ENCODE measurements at places on chromosomes 7 and 10.
A peak's percentile ranks its signal among the peaks of the same experiment; 100 is the strongest.

GRCh38 chr7:95545007-95545615 lies 51.2 kb downstream of the PDK4 start:
- no peak for DNase-seq

DNA sequence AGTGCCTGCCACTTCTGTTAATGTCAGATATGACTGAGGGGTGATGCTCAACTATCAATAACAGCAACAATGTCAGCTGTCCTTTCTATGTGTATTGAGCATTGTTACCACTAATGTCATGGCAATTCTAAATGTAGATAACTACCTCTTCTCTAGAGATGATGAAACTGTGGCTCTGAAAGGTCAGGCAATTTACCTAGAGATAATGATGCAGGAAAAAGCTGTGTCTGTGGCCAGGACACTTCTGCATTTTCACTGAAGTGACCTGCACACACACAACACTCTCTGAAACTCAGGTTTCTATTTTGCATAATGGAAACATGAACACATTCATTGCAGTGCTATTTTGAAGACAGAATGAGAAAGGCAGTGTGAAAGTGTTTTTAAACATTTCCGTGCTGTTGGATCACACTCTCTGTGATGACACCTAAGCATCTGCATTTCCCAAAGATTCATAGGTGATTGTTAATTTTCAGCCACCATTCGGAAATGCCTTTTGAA lies 148.2 kb downstream of the KCND2 start:
- peak; percentile 26 for DNase-seq

DNA sequence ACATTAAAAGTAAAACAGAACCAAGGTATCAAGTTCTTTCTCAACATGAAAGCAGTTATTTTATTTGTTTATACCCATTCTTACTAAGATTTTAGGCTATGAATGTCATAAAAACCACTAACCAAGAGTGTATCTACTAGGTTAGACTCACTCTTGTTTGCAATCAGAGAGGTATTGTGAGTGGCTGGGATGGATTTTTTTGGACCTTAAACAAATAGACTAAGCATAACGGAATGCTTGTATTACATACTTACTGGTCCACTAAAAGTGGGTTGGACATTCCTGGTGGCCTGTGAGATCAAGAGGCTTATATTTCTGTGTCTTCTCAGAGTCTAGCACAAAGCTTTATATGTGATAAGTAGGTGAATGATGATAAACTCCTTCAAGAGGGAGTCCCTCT lies 32.6 kb upstream of the CBLL1 start:
- DNase-seq = no peak

GRCh38 chr10:85657476-85658113 lies 709.0 kb downstream of the GRID1 start:
- no peak for DNase-seq

- DNase-seq = no peak
These were observed 837.7 kb downstream of the REEP3 start for GRCh38 chr10:64358907-64359306.

DNA sequence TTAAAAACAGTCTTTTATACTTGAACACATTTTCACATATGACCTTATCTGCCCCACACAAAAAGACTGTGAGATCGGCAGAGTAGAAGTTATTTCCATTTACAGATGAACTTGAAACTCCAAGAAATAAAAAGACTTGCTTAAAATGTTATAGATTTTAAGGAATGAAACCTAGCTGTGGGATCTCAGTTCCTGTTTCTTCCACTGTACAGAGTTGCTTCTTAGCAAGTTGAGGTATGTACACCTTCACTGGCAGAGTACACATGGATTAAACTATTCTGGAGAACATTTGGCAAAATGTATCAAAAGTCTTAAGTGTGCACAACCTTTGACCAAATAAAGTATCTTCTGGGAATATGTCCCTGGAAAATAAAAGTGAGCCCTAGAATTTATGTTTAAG lies 48.3 kb downstream of the A1CF start:
- DNase-seq = no peak

- DNase-seq = no peak
These were observed 475.1 kb downstream of the PARD3 start for GRCh38 chr10:34339816-34340553.

GRCh38 chr7:115005251-115005650 lies 83.4 kb downstream of the MDFIC start:
- no peak for DNase-seq

GRCh38 chr10:47457528-47457820 lies 26.4 kb downstream of the ANXA8 start:
- DNase-seq = no peak

GRCh38 chr10:113718969-113719822 lies 32.3 kb upstream of the PLEKHS1 start:
- no peak for DNase-seq

- no peak for DNase-seq
These were observed 24.9 kb downstream of the C10orf71 start for GRCh38 chr10:49323896-49324270.

DNA sequence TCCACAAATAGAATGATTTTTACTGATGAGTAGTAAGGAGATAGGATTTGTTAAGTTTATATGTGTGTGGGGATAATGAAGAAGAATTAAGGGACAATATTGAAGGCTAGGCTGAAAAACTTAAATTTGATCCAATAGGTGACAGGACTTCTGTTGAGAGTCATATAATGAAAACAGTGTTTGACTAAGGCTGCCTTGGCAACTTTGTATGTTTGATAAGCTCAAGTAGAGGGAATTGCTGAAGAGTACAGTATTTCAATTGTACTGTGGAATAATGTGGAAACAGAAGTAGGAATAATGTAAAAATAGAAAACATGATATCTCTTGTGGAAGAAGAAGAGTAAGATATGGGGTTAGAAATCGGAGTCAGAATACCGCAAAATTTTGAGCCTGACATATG lies 10.5 kb downstream of the R3HCC1L start:
- DNase-seq = no peak

- peak; percentile 33 for DNase-seq
These were observed at the start of gene GLI3 for GRCh38 chr7:42236976-42237810. GLI3 (minus strand) TSS chr7:42237209; CDS start chr7:42223253, 13,956 bp downstream.

DNA sequence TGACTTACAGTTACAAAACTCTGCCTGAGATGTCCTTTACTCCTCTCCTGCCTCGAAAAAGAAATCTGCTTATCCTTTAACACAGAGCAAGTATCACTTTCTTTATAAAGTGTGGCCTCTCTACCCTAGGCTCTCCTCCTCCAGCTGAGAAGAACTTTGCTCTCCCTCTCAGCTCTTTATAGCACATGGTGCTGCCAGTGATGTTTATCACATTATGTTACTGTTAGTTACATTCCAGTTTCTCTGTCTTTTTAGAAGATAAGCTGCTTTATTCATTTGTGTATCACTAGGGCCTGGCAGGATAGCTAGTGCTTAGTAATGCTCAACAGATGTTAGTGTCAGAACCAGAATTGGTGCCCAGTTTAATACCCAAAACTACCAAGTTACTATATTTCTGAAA lies 41.1 kb upstream of the TMEM229A start:
- no peak for DNase-seq

DNA sequence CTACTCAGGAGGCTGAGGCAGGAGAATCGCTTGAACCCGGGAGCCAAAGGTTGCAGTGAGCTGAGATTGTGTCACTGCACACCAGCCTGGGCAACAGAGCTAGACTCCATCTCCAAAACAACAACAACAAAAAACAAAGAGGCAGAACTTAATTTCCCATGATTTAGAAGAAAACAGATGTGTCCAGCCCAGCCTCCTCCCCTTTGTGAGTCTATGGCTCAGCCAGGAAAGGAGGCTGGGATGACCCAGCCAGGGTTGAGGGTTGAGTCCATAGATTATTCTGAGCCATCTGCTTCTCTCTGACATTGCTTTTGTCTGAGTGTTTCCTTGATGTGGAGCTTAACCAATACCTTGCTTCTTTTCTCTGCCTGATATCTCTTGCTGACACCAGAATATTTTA lies 994.1 kb downstream of the TYW1 start:
- DNase-seq = no peak

DNA sequence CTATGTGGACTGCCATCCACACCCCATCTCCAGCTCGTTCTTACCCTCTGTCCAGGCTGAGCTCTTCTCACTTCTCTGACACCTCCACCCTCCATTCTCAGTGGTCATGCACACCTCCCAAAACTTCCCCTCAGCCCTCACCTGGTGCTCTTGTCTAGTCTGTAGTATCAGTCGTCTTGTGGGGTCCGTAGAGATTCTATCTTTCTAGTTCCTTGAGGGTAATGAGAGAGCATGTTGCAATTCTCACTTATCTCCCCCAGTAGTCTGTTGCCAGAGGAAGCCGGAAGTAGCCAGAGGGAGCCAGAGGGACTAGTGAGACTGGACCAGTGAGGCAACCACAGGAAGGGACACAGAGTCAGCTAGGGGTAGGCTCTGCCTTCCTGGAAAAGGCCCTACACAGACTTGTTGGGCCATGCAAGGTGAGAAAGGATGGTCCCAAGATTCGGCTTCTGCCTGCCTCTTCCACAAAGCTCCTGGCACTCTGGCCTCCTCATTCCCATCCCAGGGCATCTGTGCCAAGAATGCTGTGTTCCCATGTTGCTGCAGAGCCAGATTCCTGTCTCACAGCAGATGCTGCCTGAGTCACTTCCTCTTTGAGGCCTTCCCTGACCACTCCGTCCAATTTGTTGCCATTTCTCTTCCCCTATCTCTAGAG lies 50.6 kb upstream of the DUSP5 start:
- DNase-seq = no peak

DNA sequence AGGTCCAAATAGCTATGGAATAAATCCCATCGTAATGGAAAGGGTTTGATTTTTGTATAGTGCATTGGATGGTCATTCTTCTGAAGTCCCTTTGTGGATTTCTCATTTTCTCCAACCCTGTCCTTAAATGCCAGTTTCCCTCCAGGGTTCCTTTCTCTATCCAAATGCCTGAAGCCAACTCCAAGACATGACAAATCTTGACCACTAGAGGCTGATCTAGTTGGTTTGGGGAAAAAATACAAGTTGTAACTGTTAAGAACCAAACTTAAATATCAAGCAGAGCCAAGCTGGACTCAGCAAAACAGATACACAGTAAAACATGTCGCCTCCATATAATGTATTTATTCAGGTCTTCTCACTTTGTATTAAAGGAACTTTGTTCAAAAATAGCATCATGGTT lies 28.7 kb downstream of the FRMD4A start:
- no peak for DNase-seq

DNA sequence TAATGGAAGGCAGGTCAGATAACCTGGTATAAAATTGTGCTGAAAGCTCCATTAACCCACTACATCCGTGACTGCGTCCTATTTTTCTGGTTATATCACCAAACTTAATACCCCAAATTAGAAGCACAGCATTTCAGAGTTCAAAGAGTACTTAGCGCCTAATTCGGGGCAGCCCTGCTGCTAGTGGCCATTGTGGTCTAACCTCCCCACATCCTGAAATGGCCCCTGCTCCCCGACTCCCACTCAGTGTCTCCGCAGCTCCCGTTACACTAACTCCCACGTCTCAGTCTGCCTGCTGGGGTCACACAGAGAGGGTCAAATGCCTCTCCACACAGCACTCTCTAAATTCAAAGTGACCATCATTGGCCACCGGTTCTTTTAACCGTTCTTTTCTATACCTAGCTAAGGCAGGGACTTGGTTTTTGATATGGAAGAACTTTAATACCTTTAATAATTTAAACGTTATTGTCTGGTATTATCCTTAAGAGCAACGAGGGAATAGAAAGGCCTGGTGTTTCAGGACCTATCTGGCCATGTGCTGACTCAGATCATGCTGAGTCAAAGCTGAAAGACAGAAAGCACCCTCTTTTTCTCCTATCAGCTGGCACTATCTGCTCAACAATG lies 117.1 kb downstream of the KMT2E start:
- no peak for DNase-seq

DNA sequence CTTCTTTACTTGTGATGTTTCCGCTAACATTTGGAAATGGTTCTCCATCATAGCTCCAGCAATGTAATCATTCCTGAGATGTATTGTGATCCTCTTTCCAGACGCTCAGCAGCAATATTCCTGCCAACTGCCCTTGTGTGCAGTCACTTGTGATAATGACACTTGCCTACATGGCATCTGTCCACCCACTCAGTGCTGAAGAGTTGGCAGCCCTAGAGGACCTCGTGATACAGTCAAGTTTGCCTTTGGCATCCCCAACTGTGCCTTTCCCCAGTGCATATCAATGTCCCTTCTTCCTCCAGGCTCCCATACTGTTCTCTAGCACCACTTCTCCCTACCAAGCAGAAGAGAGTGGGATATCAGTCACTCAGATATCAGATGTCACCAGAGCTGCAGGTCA lies 64.9 kb downstream of the MYOF start:
- no peak for DNase-seq

DNA sequence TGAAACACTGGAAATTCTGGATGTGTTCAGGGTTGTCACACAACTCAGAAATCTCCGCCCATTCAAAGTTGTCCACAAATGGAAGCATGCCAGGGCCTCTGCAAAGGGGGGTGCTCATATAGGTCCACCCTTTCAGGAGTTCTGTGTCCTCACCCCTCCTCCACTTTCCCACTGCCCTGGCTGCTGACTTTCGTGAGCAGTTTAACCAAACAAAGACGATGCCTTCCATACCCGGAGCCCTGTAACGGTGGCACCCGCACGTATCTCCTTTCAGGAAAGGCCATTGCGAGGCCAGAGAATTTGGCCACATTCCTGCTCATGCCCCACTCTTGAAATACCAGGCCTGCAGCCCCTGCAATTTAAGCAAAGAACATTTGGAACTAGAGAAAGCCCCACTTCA lies 1.4 kb downstream of the CPXM2 start:
- no peak for DNase-seq

DNA sequence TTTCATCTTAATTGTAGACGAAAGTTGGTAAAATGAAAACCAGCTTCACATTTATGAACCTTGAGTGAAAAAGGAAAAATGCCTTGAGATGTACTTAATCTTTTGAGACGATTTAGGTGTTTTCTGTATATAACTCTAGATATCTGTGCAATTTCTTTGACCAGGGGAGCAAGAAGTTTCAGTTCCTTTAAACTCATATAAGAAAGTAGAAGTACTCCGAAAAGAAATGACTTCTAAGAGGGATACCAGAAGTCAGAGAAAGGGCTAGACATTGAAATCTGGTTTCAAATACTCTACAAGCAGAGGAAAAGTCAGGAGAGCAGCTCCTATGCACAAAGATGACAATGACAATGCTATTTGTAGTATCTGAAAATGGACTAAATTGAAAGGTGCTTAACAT lies 303.7 kb downstream of the BAMBI start:
- no peak for DNase-seq

DNA sequence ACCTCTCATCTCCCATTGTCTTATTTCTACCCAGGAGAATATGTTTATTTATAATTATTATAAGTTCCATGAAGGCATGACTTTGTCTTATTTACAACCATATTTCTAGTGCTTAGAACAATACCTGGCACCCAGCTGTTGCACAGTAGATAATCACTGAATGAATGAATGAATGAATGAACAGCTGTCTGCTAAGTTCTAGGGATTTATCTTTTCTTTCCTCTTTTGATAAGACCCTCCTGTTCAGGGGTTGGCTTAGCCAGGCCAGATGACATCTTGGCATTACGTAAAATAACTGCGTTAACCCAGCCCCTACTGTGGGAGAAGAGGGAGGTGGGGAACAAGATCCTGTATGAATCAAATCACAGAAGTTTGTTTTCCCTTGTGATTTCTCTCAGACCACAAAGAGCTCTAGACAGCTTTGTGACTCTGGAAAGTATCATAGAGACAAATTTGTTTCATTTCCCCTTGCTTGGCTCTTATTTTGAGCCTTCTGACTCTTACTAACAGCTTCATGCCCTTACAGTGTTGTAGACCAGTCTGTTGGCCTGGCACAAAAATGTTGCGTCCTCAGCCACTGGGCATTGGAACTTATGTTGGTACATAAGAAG lies 8.4 kb downstream of the ZNF862 start:
- DNase-seq = no peak

All from GM18507 (cell line).